ENCODE measurements at places on chromosomes 2 and 18.

DNA sequence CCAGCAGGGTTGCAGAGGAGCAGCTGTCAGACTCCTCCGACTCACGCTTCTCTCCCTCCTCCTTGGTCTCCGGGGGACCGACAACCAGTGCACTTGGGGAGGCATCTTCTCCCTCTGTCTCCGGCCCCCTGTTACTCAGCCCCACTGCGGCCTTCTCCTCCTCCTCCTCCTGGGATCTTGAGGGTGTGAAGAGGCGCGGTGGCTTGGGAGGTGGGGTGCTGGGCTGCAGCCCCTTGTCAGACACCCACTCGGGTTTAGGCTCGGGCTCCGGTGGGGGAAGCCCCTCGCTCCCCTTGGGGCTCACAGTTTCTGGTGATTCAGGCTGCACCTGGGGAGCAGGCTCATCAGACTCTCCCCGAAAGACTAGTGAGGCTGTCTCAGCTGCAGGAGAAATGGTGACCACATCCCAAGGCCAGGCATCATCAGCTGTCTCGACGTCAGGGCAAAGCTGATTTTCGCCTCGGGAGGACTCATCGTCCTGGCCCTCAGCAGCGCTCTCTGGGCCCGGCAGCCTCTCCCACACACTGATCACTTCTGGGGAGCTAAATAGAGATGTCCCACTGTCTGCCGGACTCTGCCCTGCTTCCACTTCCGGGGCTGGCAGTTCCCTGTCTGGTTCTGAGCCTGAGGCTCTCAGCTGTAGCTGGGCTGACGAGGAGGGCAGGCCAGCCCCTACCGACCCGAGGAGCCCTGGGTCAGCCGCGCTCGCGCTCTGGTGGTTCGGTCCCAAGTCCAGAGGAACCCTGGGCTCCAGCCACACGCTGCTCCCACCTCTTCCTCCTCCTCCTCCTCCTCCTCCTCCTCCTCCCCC, 9.0 kb upstream of the SFXN5 start:
- DNase-seq: no peak

DNA sequence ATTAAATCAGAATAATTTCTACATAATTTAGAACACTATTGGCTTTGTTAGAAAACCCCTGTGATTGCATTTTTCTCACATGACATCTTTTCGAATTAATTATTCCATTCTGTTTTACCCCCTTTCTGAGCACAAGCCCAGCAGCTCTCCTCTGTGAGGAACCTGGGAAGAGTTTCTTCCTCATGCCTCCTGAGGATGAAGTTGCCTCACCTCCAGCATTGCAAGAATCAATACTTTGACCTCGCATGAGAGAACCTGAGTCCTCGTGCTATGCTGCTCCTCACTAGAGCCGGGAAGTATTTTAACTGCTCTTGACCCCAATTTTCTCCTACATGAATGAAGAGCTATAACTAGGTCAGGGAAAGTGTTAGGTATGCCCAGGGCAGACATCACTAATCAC, 77.1 kb upstream of the RAPH1 start:
- DNase-seq: no peak

DNA sequence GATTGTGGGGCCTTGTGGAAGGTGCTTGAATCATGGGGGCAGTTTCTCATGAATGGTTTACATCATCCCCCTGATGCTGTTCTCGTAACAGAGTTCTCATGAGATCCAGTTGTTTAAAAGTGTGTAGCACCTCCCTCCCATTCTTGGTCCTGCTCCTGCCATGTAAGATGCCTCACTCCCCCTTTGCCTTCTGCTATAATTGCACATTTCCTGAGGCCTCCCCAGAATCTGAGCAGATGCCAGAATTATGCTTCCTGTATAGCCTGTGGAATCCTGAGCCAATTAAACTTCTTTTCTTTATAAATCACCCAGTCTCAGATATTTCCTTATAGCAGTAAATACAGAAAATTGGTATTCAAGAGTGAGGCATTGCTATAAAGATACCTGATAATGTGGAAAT, 15.6 kb upstream of the WDR75 start:
- DNase-seq: no peak

GRCh38 chr18:2826581-2826980, 20.2 kb upstream of the EMILIN2 start:
- DNase-seq: no peak

- no peak for DNase-seq
These were observed 41.8 kb downstream of the TCF7L1 start for GRCh38 chr2:85174943-85175342.

DNA sequence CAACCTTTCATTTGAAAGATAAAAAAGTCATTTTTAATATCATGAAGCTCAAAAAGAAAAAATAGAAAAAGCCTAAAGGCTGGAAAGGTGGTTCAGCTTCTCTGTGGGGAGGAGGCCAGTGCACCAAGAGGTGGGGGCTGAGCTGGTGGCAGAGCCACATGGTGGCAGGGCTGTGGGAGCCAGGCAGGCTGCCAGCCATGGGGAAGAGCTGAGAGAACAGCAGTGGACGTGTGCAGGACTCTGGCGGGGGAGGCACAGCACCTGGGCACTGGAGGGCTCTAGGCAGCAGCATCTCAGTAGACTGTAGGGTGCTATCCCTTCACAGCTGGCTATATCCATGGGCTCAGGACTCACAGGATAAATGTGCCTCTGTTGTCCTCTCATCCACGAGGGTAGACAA, 47.8 kb downstream of the STK25 start:
- DNase-seq: no peak

DNA sequence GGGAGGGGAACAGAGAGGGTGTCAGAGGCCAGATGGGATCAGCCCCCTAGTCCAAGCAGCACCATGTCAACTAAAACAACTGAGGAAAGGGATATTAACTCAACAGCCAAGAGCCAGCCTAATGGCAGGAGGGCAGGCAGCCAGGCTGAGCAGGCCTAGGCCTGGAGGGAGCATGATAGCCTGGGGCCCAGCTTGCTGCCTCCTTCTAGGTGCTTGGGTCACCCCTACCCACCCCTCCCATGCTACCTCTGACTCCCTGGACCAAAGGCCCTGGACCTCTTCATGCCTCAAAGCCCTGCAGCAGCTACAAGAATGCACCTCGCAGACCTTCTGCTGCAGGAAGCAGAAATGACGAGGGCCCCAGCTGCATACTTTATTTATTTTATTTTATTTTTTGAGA, 22.1 kb upstream of the TNS1 start:
- DNase-seq: no peak

DNA sequence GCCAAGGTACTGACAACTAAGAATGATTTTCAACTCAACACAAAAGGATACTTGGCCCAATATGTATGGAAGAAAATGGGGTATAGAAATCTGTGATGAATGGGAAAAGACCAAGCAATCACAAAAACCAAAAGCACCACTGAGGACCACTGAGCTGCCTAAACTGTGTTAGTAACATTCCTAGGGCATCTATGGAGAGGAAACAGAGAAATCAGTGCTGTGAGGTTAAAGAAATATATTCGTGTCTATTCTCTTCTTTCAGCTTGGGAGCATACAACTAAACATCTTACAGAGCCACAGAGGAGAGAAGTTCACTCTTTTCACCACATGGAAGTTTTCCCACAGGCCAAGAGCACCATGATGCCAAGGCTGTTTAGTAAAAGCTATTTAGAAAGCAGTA, 47.3 kb upstream of the CALCRL start:
- DNase-seq: no peak

GRCh38 chr18:28126768-28127167, 50.2 kb downstream of the CDH2 start:
- DNase-seq: no peak

- no peak for DNase-seq
These were observed 49.7 kb downstream of the STK25 start for GRCh38 chr2:241458687-241459086.

DNA sequence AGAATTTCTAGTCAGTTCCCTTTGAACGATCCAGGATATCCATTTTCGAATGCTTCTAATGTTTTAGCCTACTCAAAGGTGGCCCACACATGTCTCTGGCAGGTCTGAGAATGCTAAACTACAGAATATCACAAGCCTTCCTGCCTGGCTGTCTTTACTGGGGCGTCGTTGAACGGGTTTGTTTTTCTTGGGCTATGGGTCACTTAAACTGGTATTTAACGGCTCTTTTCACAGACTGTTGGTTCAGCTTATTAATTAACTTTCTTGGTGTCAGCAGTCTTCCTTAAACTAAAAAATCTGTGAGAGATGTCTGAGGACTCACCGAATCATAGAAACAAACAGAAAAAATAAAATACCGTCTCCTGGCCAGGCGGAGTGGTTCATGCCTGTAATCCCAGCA, 563.2 kb upstream of the NRP2 start:
- DNase-seq: no peak

GRCh38 chr2:174952607-174953006, 52.6 kb downstream of the CHN1 start:
- no peak for DNase-seq

- DNase-seq: no peak
These were observed 123.5 kb downstream of the MBD2 start for GRCh38 chr18:54100920-54101470.

DNA sequence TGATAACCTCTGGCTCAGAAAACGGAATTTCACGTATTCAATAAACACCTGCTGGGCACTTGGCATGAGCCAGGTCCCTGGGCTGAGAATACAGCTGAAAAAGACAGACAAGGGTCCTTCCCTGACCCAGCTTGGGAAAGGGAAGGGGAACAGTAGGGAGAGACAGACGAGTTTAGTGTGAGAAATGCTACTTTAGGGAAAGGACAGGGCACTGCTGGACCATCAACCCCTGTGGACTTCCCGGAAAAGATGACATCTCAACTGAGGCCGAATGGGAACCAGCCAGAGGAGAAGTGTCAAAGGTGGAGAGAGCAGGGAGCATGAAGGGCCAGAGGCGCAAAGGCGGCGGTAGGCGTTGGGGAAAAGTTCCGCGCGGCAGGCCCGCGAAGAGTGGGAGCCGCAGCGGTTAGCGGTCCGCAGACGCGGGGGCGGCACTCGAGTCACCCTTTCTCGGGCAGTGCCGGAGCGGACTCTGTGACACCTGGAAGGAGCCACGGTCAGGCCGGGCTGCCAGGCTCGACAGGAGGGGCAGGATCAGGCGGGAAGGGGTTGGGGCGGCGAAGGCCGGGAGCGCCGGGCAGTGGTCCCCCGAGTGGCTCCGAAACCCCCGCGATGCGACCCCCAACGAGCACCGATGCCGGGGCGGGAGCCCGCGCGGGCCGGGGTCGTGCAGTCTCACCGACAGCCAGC, 519 bp downstream of the TEX261 start:
- DNase-seq: no peak

DNA sequence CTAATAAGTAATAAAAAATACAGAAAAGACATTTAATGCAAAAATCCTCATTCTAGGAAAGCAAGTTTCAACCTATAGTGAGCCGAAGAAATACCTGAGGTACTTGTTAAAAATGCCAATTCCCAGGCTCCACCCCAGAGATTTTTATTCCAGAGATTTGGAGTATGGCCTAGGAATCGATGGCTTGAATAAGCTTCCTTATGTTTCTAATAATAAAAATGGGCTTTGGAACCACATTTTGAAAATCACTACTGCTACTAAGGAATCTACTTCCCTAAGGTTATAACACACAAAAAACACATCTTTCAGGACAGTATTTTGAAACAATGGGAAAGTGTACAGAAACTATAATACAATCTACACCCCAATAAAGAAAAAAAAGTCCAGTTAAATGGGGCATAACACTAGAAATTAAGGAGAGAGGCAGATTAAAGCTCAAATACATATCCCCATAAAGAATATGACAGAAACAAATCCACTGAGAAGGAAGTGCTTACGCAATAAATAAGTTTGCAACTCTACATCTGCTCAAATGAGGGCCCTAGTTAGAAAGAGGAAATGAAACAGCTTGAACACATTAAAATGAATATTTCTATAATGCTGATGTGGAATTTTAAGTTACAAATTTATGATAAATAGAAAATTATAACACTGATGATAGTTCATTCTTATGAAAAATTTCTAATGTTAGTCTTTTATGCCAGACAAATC, 103.7 kb downstream of the EPB41L3 start:
- DNase-seq: no peak

GRCh38 chr18:6807515-6808257, 78.2 kb downstream of the ARHGAP28 start:
- no peak for DNase-seq

GRCh38 chr2:11583840-11584524, 50.1 kb downstream of the GREB1 start:
- DNase-seq: peak; percentile 94
